Kidney capillary endothelial cell (primary cell): ENCODE measurements at places on chromosomes 11 and 22.

DNA sequence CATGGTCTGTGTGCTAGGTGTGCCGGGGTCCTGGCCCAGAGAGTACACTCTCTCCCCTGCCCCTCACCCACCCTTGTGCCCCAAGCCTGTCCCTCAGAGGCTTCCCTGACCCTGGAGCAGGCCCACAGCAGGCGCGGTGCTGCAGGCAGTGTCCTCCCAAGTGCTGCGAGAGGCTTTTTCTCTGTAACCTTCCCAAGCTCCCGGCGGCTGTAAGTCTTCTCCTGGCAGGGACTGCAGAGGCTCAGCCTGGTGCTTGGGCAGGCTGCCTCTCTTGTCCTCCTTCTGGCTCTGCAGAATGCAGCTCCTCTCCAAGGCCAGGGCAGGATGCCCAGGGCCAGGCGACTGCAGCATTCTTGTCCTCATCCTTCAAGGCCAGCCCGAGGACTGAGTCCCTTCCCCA lies 15.9 kb downstream of the RFPL1 start:
- DNase-seq = no peak

DNA sequence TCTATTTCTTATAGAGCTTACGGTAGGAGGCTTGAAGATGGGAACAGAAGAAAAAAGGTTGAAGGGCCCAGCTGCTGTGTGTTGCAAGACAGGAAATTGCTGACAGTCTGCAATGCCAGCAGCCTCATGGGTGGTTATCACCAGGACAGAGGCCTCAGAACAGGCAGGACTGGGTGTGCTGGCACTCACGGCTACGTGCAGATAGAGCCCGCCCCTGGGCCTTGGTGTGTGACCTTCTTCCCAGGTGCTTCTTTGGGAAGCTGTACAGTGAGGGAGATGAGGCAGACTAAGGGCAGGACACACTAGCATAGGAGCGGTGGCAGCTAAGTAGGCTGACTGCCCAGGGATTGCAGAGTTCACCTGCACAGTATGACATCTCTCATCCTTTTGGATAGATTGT lies 12.6 kb downstream of the PRAME start:
- no peak for DNase-seq

DNA sequence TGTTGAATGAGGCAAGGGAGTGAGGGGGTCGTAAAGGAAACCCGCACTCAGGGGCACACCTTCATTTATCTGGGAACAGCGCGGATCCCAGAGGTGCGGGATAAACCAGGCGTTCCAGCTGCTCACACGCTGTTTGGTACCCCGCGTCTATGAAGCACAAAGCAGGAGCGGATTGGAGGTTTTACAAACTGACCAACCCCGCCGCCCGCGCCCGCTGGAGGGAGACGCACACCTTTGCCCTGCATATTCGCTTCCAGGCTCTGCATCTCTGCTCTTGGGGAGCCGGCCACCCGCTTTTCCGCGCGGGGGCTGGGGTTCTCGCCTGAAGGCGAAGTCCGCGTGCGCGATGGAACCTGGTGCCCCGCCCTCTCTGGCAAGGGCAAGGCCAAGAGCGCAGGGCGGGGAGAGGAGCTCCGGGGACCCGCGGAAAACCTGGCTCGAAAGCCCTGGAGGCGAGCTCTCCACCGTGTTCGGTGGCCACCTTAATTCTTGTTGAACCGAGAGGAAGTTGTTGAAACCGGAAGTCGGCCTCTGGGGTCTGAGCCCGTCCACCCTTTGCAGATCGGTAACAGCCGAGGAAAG lies 6.8 kb upstream of the ALX4 start:
- DNase-seq = no peak

DNA sequence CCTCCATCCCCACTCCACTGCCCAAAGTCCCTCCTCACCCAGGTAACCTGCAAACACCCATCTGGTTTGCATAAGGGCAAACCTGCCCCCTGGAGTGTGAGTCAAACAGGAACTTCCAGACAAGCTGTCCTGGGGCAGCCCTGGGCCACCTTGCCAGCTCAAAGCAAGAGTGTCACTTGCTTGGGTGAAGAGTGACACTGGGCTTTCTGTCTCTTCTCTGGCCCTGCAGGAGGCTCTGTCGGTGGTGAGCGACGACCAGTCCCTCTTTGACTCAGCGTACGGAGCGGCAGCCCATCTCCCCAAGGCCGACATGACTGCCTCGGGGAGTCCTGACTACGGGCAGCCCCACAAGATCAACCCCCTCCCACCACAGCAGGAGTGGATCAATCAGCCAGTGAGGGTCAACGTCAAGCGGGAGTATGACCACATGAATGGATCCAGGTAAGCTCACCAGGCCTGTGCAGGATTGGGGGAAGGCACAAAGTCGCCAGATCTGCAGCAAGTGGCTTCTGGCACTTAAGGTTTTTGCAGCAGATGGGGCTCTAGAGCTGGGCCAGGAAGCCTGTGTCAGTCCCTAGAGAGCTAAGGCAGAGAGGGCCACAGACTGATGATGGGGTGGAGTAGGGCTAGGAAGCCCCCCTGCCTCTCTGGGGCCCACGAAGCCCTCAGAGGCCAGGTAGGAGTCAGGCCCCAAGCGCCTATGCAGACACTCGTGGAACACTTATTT lies 64.2 kb downstream of the FLI1 start:
- no peak for DNase-seq

DNA sequence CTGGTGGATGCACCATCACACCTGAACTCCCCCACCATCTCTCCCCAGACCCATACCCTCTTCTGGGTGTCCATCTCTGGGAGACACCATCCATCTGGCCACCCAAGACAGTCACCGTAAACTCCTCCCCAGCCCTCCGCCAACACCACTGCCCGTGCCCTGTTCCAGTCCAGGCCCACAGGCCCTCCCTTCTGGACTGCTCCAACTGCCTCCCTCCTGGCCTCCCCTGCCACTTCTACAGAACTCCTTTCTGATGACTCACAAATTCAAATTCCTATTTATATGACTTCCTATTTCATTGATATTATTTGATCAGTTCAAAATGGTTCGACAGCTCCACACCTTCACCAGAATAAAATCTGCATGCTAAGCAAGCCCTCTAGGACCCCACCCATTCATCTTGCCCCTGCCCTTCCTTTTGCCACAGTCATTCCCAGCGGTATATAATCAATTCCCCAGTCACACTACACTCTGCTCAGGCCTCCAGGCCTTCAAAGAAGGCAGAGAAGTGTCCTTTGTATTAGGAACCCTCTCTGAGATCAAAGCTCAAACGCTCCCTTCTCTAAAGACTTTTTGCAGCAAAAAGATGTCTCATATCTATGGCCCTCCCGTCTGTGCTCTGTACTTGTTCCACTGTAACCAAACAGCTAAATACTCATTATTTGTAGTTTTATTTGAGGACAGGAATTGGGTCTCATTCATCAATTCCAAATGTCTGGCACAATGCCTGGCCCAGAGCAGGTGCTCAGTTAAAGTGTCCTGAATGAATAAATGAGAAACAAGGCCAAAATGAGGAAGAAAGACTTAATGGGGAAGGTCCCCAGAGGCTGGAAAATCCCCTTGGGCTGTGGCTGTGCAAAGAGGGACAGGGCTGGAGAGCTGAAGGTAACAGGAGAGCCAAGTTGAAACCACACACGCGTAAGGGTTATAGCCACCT lies 29.0 kb downstream of the MYH9 start:
- DNase-seq = no peak
